ENCODE measurements at places on chromosomes 7 and 10.

DNA sequence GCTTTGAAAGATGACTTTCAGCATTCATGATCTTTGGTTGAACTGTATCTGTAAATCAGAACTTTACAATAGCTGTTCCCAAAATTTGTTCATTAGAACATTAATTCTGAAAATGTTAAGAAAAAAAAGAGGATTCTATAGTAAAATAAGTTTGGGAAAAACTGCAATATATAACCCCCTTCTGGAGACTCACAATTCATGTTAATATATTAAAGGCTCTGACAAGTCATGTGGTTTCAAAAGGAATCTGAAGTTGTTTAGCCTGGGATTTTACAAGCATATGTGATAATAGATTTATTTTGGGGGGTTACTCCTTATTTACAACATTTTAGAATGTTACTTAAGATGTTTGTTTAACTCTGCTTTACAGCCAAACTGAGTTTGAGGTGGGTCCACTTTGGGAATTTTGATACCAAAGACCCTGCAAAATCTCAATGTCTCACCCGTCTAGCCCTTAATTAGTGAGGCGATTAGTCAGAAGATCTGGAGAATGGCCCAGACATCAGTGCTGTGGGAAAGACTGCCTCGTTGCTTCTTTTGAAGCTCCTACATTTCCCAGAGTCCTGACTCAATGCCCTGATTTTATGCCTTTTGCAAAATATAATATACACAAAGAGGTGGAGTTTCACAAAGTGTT lies 40.0 kb downstream of the CDK1 start:
- peak; percentile 18 for DNase-seq

DNA sequence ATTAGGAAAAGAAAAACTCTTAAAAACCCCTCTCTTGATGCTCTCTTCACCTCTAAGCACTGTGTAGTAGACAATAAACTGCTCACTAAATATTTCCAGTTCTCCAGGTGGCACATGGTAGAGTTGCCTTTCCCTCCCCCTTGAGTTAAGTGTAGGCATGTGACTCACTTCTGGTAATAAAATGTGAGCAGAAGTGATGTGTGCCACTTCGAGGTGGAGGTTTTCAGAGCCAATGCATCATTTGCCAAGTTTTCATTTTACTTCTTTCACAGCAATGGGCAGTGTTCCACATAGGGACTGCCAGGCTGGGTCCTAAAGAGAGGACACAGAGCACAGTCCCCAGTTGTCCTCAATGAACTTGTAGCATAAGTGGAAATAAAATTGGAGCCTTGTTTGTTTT lies 131.6 kb upstream of the NPY start:
- DNase-seq: no peak

DNA sequence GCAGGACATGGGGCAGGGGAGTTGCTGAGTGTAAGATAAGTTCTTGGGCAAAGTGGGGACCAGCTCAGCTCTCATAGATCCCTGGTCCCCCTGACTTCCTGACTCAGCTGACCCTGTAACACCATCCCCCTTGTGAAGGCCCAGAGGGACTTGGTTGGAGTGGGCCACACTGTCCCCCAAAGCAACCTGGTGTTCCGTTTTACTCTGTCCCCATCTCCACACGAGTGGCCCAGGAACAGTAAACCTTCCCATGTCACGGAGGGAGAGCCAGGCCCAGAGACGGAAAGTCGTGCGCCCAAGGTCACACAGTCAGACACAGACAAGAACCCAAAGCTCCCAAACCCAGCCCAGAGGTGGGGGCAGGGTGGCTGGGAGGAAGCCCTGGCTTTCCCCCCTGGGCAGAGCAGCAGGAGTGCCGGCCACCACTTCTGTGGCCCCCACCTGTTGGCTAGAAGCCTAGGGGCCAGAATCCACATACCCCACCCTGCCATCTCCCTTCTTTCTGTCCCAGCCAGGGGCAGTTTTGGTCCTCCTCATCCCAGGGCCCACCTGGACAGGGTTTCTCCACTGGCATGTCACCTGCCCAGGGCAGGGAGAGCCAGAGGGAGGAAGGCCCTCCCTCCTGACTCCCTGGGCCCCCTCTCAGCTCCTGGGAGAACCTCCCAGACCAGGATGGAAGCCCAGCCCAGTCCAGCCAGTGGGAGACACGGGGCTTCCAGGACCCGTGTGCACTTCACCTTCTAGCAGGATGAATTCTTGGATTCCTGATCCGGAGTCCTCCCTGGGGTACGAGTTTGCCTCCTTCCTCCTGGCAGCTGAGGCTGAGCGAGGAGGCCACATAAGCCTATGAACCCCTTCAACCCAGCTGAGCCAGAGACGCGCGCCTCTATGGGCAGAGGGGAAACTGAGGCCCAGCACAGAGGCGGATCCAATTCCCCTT lies 20.6 kb upstream of the VPS37D start:
- no peak for DNase-seq

DNA sequence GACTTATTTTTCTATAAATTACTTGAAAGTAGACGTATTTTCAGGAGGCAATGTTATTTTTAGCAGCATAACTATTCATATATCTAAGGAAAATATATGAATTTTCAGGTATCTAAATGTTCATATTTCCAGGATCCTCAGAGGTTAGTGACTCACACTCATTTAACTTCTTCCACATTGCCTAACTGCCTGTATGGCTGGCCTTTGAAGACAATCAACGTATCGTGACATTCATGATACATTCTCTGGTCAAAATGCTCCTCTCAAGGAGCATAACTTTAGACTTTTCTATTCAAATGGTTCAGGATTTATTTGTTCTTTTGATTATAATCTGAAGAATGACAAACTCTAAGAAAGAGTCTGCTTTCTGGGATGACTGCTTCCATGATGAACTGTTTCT lies 89.3 kb downstream of the SEMA3C start:
- DNase-seq: no peak

GRCh38 chr7:141710301-141710700 lies 2.1 kb downstream of the WEE2 start:
- DNase-seq: no peak

GRCh38 chr7:123916240-123916724 lies 8.8 kb upstream of the SPAM1 start:
- no peak for DNase-seq

GRCh38 chr7:99008181-99008631 lies 129.9 kb downstream of the TRRAP start:
- no peak for DNase-seq

DNA sequence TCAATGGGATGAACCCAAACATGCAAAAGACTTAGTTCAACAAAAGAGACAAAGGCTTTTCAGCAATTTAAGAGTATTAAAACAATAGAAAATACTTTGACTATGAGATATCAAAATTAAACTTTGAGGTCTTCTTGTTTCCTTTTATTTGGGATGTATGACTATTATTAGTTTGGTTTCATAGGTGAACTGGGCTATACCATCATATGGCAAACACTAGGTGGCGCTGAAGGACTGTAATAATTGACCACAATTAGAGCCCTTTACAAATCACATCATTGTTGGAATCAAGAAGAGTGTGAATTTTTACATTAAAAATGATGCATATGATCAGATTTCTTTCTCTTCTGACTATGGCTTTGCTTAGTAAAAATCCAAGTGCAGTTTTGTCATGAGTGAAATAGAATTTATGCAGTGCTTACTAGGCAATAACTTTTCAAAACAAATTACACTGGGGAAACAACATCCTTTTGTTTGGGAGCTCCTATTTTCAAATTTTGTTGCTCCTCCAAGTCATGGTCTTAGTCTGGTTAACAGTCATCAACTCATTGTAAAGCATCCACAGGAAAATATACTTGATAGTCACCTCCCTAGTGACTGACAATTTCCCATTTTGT lies 14.7 kb upstream of the NXPH1 start:
- peak; percentile 88 for DNase-seq
